ENCODE measurements at places on chromosomes 1 and 21. TPM values are rescaled to one million over a fixed set of nuclear protein-coding genes. Genes with fewer than 3 reads are reported as not detected.

GRCh38 chr1:1597275-1597930, 2.5 kb downstream of the FNDC10 start:
- DNase-seq = peak; percentile 59

- no peak for DNase-seq
These were observed 162.0 kb downstream of the RUNX1 start for GRCh38 chr21:34887105-34887442.

- no peak for DNase-seq
These were observed 42.2 kb downstream of the CLDN14 start for GRCh38 chr21:36437745-36438128.

GRCh38 chr1:23366598-23366997, 3.0 kb downstream of the ZNF436 start:
- DNase-seq = no peak

- DNase-seq = no peak
These were observed 73.1 kb upstream of the TMEM51 start for GRCh38 chr1:15080328-15081007.

DNA sequence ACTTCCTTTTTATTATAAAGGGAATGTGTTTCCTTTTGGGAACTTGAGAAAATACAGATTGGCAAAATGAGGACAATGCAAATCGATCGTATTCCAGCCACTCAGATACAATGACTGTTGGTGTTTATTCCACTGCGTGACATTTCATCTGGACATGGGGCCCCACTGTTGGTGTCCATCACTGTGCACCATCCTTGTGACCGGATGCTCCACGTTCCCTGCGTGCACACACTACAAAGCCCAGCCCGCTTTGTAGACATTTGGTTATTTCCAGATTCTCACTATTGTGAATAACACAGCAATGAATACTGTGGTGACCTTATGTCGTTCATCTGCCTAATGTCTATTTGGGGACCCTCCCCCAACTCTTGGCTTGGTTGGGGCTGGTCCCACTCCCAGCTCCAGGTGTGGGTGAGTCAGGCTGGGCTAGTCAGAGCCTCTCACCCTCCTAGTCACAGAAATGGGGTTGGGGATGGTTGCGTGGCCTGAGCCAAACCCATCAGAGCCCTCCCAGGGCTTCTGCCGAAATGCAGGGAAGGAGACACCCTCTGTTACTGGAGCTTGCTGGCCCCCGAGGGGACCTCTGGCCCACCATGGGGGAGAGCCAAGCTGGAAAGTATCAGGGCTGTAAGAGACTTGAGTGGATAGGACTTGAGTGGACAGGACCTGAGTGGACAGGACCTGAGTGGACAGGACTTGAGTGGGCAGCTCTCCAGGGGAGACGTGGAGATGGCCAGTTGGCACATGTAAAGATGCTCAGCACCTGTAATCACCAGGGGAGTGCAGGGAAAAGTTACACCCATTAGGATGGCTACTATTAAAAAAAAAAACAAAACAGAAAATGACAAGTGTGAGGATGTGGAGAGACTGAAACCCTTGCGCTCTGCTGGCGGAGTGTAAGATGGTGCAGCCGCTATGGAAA, 57.1 kb upstream of the ADARB1 start:
- DNase-seq = peak; percentile 4

- no peak for DNase-seq
These were observed 41.3 kb downstream of the NFYC start for GRCh38 chr1:40732756-40733301.

GRCh38 chr1:8204826-8205225, 113.1 kb upstream of the SLC45A1 start:
- no peak for DNase-seq

- no peak for DNase-seq
These were observed 12.4 kb downstream of the FYB2 start for GRCh38 chr1:56806804-56807203.

- DNase-seq = peak; percentile 32
These were observed 16.9 kb upstream of the EFCAB14 start for GRCh38 chr1:46735708-46736324.

DNA sequence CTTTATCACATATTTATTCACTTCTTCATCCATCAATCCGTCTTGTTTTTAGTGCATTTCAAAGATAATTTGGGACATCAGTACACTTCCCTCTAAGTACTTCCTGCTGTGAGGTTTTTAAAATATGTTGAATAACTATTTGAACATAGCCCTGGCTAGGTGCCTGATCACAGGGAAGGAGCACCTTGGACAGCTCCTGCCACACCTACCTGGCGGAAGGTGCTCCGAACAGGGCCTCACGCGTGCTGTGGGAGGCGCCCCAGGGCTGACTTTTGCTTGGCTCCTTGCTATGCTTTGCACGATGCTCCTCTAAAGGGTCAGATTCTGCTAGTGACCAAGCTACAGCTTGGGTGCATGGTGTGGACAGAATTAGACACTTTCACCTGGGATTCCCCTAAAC, 4.9 kb upstream of the ATXN7L2 start:
- DNase-seq = peak; percentile 68

- DNase-seq = no peak
These were observed 45.7 kb upstream of the DISC1 start for GRCh38 chr1:231580874-231581273.

GRCh38 chr1:39395357-39395831, 96.0 kb upstream of the BMP8A start:
- DNase-seq = no peak

DNA sequence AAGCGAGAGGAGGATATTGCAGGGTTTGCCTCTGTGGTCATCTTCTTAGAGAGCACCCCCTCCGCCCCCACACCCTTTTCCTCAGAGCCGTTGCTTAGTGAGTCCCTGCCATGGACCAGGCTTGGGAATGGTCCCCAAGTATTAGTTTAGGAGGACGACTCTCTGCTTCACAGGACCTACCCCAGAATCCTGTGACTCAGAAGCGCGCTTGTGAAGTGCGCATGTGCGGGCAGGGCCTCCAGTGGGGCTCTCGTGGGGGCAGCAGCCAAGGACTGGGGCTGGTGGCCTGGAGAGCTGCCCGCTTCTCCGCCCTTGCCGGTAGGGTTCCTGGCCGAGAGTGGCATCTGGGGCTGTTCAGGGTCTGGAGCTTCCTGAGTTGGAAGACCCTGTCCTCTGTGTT, 37.3 kb upstream of the HMGN1 start:
- DNase-seq = peak; percentile 50

GRCh38 chr1:240941701-240942370, 329.9 kb upstream of the GREM2 start:
- DNase-seq = no peak

DNA sequence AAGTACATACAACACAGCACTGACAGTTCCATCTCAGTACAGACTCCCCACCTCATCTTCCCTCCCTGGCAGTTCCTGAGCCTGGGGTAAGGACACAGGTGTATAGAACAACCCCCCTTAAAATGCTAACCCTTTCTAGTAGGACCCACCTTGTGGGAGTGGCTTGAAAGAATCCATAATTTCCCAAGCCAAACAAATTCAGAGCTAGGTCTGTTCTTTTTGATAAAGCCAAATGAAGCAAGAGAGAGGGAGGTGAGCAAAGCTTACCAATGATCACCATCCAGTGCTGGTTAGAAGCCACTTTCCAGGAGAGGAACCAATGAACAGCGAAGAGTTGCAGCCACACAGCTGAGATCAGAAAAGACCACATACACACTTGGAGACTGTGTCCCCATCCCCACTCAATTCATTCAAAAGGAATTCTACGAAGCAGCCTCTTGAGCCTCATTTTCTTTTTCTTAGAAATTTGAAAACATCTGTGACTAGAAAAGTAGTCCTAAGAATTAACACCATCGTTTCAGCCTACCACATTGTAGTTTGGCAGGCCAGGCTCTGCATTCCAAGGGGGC, 9.2 kb downstream of the UBE2Q1 start:
- no peak for DNase-seq

- DNase-seq = no peak
These were observed 25.0 kb downstream of the NRIP1 start for GRCh38 chr21:15039607-15040299.

DNA sequence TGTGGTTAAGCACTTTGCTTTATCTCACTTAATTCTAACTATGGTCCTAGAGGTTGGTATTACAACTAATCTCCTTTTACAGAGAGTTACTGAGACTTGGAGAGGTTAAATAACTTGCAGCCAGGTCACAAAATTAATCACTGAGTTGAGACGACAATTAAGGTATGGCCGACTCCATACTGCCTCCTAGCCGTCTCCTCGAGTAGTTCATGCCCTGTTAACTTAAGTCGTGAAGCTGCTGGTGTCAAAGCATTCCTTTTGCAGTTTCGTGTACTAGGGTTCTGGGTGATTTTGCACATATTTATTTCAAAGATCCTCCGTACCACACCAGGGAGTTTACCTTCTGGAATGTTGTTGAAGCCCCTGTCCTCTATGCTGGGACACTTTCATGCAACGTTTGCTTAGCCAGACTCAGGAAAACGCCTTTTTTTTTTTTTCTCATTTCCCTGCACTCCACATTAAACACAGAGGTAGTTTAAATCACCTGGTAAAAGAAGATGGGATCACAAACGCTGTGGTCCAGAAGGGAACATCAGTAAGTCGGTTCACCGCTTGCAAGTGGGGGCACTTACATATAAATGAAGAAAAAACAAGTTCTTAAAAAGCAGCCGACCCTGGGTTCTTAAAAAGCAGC, 570 bp upstream of the NEK7 start:
- peak; percentile 85 for DNase-seq

Gene DMRTA2
- total RNA-seq = not detected

Gene SH2D5
- 0.51 TPM for total RNA-seq

Gene RGS1
- 12.0 TPM for total RNA-seq

Gene NCMAP
- total RNA-seq = not detected

Gene DCDC2B
- not detected for total RNA-seq

Gene CFAP107
- total RNA-seq = not detected

Gene FCRLB
- total RNA-seq = not detected

Gene TRABD2B
- not detected for total RNA-seq

Gene CELA3A
- not detected for total RNA-seq
